Fibroblast of lung (primary cell): ENCODE measurements at places on chromosomes 12 and 14. TPM values are rescaled to one million over a fixed set of nuclear protein-coding genes. Genes with fewer than 3 reads are reported as not detected.

LRRC43 gene
- 1.8 and 3.6 TPM in 2 replicates for total RNA-seq

FGD6 gene
- total RNA-seq, result 3.3 and 5.6 TPM in 2 replicates

MGAT4C gene
- total RNA-seq, result under 0.01 TPM in 1 of 2 replicates, not detected in the other

MYF5 gene
- not detected in 2 replicates for total RNA-seq

MYRFL gene
- total RNA-seq, result under 0.01 TPM in 1 of 2 replicates, not detected in the other

SIX1 gene
- 1.8 and 8.3 TPM in 2 replicates for total RNA-seq

PTGR2 gene
- total RNA-seq, result 7.2 and 7.9 TPM in 2 replicates

KRT72 gene
- total RNA-seq, result not detected in 2 replicates

SIRT4 gene
- 2.3 and 2.5 TPM in 2 replicates for total RNA-seq

ASCL1 gene
- total RNA-seq, result not detected in 2 replicates

CLIP1 gene
- 106 and 147 TPM in 2 replicates for total RNA-seq

DNA sequence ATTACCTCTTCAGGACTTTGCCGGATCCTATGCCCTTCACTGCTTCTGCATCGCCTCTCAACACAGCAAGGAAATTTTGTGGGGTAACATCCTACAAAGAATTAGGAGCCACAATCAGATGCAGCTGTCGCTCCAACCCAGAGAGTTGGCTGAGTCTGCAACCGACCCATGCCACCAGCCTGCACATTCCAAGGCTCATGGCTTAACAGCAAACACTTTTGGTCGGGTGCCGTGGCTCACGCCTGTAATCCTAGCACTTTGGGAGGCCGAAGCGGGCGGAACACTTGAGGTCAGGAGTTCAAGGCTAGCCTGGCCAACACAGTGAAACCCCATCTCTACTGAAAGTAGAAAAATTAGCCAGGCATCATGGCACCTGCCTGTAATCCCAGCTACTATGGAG, 32.3 kb downstream of the LGMN start:
- H3K27me3 ChIP-seq, result no peaks in the 10 kb centered on the region
- no peaks in the 10 kb centered on the region for H3K4me1 ChIP-seq
- H3K4me3 ChIP-seq, result no peak overlapping the region
- H3K36me3 ChIP-seq, result no peaks in the 10 kb centered on the region

DNA sequence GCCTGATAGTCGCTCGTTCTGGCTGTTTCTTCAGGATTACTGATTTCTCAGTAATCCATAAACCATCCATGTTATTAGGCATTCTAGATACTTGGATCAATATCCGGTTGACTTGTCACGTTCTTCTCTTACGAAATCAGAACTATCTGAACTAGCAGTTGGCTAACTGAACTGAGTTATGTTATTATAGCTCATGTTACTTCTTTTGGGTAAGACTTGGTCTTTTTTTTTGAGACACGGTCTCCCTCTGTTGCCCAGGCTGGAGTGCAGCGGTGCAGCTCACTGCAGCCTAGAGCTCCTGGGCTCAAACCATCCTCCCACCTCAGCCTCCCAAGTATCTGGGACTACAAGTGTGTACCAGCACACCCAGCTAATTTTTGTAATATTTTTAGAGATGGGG, 178.6 kb downstream of the PRKCH start:
- no peak overlapping the region for H3K4me3 ChIP-seq
- DNase-seq, result no peak
- no peaks in the 10 kb centered on the region for H3K36me3 ChIP-seq
- no peak overlapping the region for H3K27ac ChIP-seq
- no peaks in the 10 kb centered on the region for H3K27me3 ChIP-seq

GRCh38 chr12:96354326-96354725, 45.9 kb downstream of the CDK17 start:
- peaks cover 4% of the 10 kb centered on the region for H3K4me1 ChIP-seq
- peak; percentile 29 for DNase-seq
- no peaks in the 10 kb centered on the region for H3K36me3 ChIP-seq
- H3K27ac ChIP-seq, result no peak overlapping the region
- no peaks in the 10 kb centered on the region for H3K27me3 ChIP-seq

DNA sequence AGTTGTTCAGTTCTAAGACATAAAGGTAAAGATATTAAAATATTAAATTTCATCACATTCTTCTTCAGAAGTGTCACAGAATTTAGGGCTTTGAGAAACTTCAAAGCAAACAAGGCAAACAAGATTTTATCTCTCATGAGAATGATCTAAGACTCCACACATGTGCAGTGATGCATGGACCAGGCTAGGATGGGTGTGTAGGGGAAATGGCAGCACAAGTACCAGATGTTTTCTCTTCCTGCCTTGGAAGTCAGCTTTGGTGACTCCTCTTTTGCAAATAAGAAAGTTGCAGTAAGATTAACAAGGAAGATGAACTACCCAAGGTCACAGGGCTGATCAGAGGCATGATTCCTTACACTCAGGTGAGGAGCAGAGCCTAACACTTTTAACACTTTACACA, 163.8 kb upstream of the LMNTD1 start:
- peaks cover 4% of the 10 kb centered on the region for H3K4me1 ChIP-seq
- no peak overlapping the region for H3K27ac ChIP-seq
- no peaks in the 10 kb centered on the region for H3K36me3 ChIP-seq
- H3K4me3 ChIP-seq, result no peak overlapping the region
- no peak for DNase-seq

DNA sequence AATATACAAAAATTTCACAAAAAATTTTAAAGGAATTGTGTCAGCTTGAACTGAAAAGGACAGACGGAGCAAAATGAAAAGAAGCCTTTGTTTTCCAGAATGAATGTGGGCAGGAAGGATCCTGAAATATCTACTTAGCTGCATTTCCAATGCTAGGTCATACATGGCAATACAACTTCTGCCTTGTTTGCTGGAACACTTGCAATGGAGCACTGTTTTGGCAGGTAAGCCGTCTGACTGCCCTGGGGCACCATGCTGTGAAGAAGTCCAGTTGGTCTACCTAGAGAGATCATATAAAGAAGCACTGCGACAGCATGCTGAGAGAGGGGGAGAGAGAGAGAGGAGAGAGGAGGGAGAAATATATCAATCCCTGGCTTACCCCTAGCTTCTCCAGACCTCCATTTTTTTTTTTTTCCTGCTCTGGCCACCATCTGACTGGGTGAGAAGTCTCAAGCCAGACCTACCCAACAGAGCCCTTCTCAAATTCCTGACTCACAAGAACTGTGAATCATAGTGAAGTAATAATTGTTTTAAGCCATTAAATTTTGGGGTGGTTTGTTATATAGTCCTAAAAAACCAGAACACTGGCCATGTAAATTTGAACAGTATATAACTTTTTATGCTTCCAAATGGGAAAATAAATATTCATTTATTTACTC, 97.1 kb upstream of the PRICKLE1 start:
- no peak overlapping the region for H3K4me3 ChIP-seq
- H3K36me3 ChIP-seq, result no peaks in the 10 kb centered on the region
- H3K27ac ChIP-seq, result no peak overlapping the region
- DNase-seq, result peak; percentile 53
- no peaks in the 10 kb centered on the region for H3K27me3 ChIP-seq
- H3K4me1 ChIP-seq, result no peaks in the 10 kb centered on the region

DNA sequence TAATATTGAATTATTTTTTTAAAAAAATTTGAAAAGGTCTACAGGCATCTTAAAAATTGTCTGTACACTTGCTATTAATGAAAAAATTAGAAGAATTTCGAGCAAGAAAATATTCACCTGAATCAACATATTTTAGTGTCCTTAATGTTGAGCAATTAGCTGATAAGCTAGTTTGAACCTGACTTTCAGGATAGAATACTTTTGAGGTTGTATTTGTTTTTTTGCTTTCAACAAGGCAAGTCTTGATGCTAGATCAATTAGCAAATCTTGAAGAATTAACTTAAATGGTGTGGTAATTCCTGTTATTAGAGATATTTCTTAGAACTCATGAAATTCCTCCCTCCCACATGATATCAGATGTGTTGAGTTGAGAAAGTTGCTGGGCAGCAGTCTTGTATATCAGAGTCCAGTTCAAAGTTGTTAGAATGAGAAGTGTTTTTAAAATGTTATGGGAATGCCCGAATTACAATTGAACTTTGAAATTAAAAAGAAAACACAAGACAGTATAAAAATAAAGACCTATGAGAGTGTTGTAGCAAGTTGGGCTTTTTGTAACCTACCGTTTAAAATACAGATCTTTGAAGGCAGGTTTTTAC, 119.2 kb downstream of the TRMT5 start:
- no peak for DNase-seq
- H3K36me3 ChIP-seq, result no peaks in the 10 kb centered on the region
- H3K4me1 ChIP-seq, result no peaks in the 10 kb centered on the region
- no peaks in the 10 kb centered on the region for H3K27me3 ChIP-seq

DNA sequence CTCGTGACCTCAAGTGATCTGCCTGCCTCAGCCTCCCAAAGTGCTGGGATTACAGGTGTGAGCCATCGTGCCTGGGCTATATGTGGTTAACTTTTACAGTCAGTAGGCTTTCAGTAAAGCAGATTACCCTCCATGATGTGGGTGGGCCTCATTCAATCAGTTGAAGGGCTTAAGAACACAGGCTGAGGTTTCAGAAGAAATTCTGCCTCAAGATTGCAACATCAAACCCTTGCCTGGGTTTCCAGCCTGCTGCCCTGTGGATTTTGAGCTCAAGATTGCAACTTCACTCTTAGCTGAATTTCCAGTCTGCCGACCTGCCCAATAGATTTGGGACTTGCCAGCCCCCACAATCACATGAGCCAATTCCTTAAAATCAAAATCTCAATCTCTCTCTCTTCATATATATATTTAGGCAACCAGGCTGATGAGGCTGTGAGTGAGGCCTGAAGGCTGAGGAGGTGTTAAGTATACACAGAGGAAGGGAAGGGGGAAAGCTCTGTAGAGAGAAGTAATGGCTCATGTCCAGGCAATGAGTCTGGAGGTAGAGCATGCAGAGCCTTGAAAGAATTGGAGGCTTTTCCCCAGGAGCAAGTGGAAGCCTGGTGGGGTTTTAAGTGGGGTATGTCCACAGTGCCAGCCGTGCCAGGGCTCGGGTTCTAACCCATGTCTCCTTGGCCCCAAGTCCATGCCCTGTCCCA, 33.3 kb upstream of the ACTN1 start:
- H3K27me3 ChIP-seq, result no peaks in the 10 kb centered on the region
- H3K27ac ChIP-seq, result no peak overlapping the region

GRCh38 chr12:2064071-2064507, 11.3 kb downstream of the CACNA1C start:
- H3K27me3 ChIP-seq, result no peaks in the 10 kb centered on the region
- peaks cover 4% of the 10 kb centered on the region for H3K4me1 ChIP-seq
- no peak overlapping the region for H3K27ac ChIP-seq
- H3K36me3 ChIP-seq, result no peaks in the 10 kb centered on the region

GRCh38 chr12:117188961-117189724, 1.1 kb downstream of the FBXO21 start:
- peak; percentile 80 for DNase-seq
- H3K27ac ChIP-seq, result peak overlapping the region; percentile 58
- H3K4me1 ChIP-seq, result no peaks in the 10 kb centered on the region
- peak overlapping the region; percentile 85 for H3K4me3 ChIP-seq
- H3K27me3 ChIP-seq, result no peaks in the 10 kb centered on the region

GRCh38 chr14:76921088-76921399, 94.8 kb downstream of the LRRC74A start:
- peaks cover 38% of the 10 kb centered on the region for H3K4me1 ChIP-seq
- no peaks in the 10 kb centered on the region for H3K36me3 ChIP-seq
- DNase-seq, result no peak
- no peak overlapping the region for H3K4me3 ChIP-seq
- no peak overlapping the region for H3K27ac ChIP-seq

DNA sequence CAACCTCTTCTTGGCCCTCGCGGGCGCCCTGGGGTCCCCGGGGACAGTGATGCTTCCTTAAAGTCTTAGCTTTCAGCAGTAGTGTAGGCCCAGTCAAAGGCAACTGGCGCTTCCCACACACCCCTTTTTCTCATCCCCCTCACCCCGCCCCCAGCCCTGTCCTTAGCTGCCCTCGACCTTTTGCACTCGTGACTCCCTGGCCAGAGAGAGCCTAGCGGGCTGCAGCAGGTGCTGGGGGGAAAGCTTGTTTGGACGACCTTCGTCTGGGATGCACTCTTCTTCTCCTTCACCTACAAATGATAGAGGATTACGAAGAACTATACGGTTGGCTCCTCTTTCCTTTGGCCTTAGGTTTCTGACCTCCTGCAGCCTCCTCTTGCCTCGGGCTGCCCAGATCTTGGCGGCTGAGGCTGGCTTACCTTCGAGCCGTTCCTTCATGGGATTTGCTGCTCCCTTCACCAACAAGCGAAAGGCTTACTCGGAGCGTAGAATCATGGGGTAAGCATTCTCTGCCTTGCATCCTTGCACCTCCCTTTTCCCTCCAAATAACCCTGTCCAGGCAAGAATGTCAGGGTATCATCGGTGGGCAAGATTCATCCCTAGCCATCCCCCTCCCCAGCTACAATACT, 815 bp downstream of the COQ10A start:
- peaks cover 3% of the 10 kb centered on the region for H3K4me1 ChIP-seq
- peak overlapping the region; percentile 31 for H3K27ac ChIP-seq
- H3K27me3 ChIP-seq, result no peaks in the 10 kb centered on the region
- DNase-seq, result no peak

- no peaks in the 10 kb centered on the region for H3K36me3 ChIP-seq
- no peaks in the 10 kb centered on the region for H3K27me3 ChIP-seq
- DNase-seq, result peak; percentile 58
- H3K27ac ChIP-seq, result no peak overlapping the region
Observed at GRCh38 chr14:22691171-22691570, 47.0 kb upstream of the OR6J1 start.

- no peaks in the 10 kb centered on the region for H3K27me3 ChIP-seq
- peaks cover 3% of the 10 kb centered on the region for H3K4me1 ChIP-seq
Observed at GRCh38 chr12:45973526-45973925, 16.8 kb downstream of the SCAF11 start.

- no peaks in the 10 kb centered on the region for H3K27me3 ChIP-seq
- DNase-seq, result peak; percentile 29
- no peak overlapping the region for H3K27ac ChIP-seq
- H3K36me3 ChIP-seq, result no peaks in the 10 kb centered on the region
Observed at GRCh38 chr14:87632796-87633195, 360.2 kb downstream of the GALC start.

GRCh38 chr12:132610866-132611602, 652 bp upstream of the LRCOL1 start:
- H3K4me3 ChIP-seq, result no peak overlapping the region
- H3K27ac ChIP-seq, result no peak overlapping the region
- H3K36me3 ChIP-seq, result no peaks in the 10 kb centered on the region
- no peak for DNase-seq
- H3K27me3 ChIP-seq, result peaks cover 16% of the 10 kb centered on the region

GRCh38 chr14:50399251-50400032, 2.8 kb upstream of the CDKL1 start:
- no peaks in the 10 kb centered on the region for H3K27me3 ChIP-seq
- H3K27ac ChIP-seq, result no peak overlapping the region
- DNase-seq, result peak; percentile 25
- no peak overlapping the region for H3K4me3 ChIP-seq
- peaks cover 22% of the 10 kb centered on the region for H3K4me1 ChIP-seq

- DNase-seq, result no peak
- no peak overlapping the region for H3K4me3 ChIP-seq
- no peaks in the 10 kb centered on the region for H3K36me3 ChIP-seq
- no peaks in the 10 kb centered on the region for H3K4me1 ChIP-seq
- no peaks in the 10 kb centered on the region for H3K27me3 ChIP-seq
Observed at GRCh38 chr12:50419112-50419909, 18.6 kb downstream of the LARP4 start.

GRCh38 chr12:102849722-102850447, 67.2 kb downstream of the PAH start:
- no peaks in the 10 kb centered on the region for H3K4me1 ChIP-seq
- no peak overlapping the region for H3K27ac ChIP-seq
- no peak overlapping the region for H3K4me3 ChIP-seq
- no peaks in the 10 kb centered on the region for H3K36me3 ChIP-seq
